M059J (cell line): ENCODE measurements at places on chromosomes 6 and 20. TPM values are rescaled to one million over a fixed set of nuclear protein-coding genes. Genes with fewer than 3 reads are reported as not detected.

- no peak for DNase-seq
Measured at GRCh38 chr6:75149240-75149639, 56.6 kb downstream of the COL12A1 start.

- DNase-seq: no peak
Measured at GRCh38 chr6:44082872-44083321, 44.4 kb downstream of the MRPL14 start.

DNA sequence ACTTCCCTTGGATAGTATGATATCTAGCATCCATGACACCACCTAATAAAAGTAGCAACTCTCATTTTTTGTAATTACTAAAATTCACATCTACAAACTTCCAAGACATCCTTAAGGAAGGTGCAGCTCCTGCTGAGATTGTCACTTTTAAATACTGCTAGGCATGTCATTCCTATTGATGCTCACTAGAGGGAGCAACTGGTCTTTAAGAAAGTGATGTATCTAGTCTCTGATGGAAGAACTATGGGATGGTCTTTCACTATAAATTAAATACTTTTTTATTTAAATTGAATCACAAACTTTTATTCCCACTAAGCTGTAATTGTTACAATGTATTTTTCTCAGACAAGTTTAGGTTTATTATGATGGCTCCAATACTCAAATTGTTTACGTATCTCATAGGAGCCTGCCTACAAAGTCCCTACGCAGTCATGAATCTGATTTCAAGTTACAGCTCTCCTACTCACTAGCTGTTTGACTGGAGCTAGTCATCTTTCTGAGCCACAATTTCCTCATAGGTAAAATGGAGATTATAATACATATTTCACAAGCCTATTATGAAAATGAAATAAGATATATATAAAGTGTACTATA lies 8.1 kb upstream of the TSPYL1 start:
- DNase-seq: peak; percentile 42

DNA sequence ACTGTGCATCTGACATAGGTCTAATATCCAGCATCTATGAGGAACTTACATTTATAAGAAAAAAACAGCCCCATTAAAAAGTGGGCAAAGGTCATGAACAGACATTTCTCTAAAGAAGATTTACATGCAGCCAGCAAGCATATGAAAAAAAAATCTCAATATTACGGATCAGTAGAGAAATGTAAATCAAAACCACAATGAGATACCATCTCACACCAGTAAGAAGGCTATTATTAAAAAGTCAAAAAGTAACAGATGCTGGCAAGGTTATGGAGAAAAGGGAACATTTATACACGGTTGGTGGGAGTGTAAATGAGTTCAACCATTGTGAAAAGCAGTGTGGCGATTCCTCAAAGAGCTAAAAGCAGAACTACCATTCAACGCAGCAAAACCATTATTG lies 13.1 kb downstream of the METTL24 start:
- no peak for DNase-seq

- no peak for DNase-seq
Measured at GRCh38 chr20:1788044-1788443, 107.2 kb upstream of the SIRPA start.

DNA sequence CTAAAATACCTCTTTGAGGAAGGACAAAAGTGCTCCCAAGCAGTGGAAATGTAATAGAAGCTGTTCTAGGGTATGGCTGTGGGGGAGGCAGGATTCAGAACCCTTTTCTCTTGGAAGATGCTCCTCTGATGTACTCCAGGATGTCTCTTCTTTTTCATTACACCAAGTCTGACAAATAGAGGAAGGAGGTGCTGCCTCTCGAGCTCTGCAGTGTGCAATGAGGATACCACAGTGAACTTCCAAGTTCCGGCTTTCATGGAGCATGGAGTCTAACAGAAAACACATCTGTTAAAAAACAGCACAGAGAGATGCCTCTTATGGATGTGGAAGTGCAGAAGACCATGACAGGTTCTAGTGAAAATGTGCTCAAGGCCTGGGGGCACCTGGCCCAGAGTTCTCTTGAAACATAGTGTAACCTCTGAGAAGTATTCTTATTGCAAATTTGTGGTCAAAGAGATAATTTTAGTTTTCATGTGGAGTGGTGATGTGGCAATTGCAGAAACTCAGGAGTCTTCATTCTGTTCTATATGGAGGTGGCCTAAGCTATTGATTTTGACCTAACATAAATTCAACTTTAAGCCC lies 362.0 kb upstream of the CITED2 start:
- DNase-seq: no peak

DNA sequence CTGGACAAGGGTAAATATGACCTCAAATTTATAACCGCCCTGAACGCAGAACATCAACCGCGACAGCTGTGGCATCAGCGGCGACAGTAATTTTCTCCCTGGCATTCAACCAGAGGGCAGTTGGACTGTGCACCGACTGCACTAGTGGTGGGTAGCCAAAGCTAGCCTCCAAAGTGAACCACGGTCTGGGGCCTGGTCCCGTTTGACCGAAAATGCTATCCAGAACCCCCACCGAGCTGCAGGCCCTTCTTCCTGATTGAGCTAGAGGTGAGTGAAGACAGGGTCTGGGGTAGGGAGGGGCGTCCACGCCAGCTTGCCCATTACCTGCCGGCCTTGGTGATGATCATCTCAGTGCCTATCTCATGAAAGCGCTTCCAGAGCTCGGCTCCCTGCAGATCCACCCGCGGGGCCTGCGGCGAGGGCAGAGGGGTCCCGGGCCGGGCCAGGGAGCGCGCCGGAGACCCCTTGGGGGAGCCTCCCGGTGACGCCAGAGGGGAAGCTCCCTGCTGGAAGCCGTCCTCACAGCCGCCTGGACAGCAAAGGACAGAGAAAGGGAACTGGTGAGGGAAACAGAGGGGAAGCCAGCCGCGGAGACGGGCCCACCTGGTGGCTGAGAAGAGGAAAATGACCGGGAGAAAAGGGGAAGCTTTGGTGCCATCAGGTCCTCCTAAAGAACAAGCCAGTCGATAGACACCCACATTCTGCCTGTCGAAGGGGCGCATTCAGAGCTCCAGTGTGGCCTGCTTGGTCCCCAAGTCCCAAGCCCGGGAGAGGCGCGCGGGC lies 2.0 kb downstream of the TBX18 start:
- DNase-seq: peak; percentile 10

GRCh38 chr20:36607586-36608387 lies 2.2 kb downstream of the RAB5IF start:
- DNase-seq: peak; percentile 54

- DNase-seq: no peak
Measured at GRCh38 chr20:45467861-45468260, 1.7 kb upstream of the WFDC2 start.

DNA sequence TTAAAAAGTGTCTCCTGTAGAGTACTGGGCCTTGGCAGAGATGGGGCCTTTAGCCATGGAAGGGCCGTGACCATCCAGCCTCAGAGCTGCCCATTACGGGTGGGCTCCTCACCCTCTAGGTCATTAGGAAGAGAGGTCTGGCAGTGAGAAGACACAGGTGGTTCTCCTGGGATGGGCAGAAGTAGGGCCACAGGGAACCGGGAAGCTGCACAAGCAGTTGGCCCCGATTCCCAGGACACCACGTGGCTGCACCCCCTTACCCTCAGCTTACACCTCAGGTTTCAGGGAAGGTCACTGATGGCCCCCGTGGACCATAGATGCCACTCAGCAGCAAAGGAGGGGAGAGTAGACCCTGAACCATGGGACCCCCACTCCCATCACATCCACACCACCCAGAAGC lies 1.6 kb downstream of the RAET1G start:
- no peak for DNase-seq

GRCh38 chr20:49384437-49385434 lies 97.7 kb downstream of the KCNB1 start:
- peak; percentile 63 for DNase-seq

DNA sequence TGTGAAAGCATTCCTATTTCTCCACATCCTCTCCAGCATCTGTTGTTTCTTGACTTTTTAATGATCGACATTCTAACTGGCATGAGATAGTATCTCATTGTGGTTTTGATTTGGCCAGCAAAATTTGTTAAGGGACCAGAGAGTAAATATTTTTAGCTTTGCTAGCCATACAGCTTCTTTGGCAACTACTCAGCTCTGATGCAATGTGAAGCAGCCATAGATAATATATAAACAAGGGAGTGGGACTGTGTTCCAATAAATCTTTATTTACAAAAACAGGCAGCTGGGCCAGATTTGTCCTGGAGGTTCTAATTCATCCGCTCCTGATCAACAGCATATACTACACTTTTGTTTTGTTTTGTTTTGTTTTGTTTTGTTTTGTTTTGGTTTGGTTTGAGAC lies 202.9 kb downstream of the ZNF217 start:
- peak; percentile 71 for DNase-seq

- DNase-seq: peak; percentile 50
Measured at GRCh38 chr6:24799541-24799915, 811 bp upstream of the ARMH2 start.

- peak; percentile 69 for DNase-seq
Measured at GRCh38 chr20:57166568-57167291, 99.7 kb downstream of the BMP7 start.

DNA sequence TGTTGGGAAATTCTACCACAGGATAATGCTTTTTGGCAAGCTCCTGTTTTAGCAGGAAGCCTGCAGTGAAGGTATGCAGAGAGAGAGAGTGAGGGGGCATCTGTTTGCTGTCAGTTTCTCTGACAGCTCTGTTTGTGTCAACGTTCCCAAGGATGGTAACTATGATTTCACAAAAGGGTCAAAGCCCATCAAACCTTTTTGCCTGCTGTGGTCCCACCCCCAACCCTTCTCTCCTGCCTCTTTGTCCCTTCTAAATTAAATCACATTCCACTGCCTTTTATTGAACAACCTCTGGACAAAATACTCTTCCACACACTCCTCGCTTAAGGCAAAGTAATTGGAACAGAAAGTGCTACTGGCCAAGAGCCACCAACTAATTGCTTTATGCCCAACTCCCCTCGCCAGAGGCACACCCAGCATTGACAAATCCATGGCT lies 128.3 kb downstream of the TSHZ2 start:
- peak; percentile 64 for DNase-seq

DNA sequence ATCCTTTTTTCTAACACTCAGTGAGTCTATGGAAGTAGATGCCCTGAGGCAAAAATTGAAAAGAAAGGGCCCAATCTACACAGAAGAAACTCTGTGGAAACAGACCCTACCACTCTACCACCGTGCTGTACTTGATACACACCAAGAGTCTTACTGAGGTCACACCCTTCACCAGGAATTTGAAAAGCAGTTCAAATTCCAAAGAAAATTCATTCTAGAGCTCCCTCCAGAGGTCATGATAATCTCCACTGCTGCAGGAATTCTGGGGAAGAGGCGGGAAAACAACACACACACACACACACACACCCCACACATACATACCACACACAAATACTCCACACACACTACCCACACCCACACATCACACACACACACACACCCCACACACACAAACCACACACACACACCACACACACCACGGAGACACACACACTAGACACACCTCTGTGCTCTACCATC lies 336.8 kb downstream of the HDGFL1 start:
- peak; percentile 78 for DNase-seq

DNA sequence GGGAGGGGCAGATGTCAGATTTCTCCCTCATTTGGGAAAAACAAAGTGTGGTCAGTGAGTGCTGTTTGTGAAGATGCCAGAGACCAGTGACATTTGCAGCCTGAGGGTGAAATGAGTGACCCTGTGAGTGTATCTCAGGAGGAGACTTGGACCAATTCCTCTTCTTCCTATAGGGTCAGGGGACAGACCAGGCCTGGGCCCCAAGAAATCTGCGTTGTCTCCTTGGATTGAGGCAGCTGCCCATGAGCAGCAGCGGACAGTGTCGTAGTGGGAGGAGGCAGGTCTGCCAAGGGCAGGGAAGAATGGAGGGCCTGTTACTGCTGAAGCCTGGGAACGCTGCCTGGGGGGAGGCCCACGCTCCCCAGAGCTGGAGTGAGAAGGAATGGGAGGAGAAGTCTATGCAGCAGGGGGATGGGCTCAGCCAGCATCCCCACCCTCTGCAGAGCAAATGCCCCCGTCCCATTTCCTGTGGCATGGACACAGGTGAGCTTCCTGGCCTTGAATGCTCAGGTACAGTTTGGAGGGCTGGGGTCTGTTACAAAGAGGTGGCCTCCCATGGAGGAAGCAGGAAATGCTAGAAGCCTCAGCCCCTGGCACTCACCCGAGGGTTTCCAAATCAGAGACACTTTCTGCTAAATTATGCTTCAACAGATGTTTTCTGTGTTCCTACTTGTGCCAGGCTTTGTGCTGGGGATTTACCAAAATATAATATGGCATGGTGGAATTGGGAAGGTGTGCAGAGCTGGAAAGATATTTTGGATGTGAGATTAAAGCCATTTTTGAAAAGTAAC lies 29.8 kb downstream of the DAAM2 start:
- DNase-seq: no peak

- no peak for DNase-seq
Measured at GRCh38 chr20:32580970-32581838, 3.9 kb downstream of the NOL4L start.

- peak; percentile 75 for DNase-seq
Measured at GRCh38 chr6:35694462-35694861, 5.7 kb upstream of the FKBP5 start.

- no peak for DNase-seq
Measured at GRCh38 chr6:70933853-70934252, 23.0 kb downstream of the B3GAT2 start.

- DNase-seq: no peak
Measured at GRCh38 chr6:39204160-39204495, 25.1 kb downstream of the KCNK5 start.

DNA sequence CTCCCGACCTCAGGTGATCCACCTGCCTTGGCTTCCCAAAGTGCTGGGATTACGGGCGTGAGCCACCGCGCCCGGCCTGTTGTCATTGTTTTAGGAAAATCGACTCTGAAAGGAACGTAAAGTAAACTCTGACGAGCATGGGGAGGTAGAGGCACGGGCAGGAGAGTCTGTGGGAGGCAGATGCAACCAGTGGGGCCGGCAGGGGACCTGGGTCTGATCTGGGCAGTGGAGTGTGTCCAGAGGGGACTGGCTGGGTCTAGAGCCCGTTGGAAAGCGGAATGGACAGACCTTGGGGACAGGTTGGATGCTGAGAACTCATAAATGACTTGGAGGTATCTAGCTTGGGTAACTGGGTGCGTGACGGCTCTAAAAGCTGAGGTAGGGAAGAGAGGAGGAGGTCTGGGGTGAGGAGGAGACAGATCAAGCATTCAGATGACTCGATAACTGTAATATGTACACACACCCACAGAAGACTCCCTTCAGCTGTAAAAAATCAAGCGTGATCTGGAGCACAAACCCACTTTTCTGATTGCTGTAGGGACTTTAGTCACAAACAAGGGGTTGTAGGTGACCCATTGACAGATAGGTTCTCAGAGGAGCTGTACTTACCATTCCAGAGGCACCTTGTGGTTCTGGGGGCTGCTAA lies 22.4 kb downstream of the MANBAL start:
- no peak for DNase-seq

GRCh38 chr20:57831326-57831992 lies 121.6 kb upstream of the PMEPA1 start:
- no peak for DNase-seq

The DDRGK1 gene
- 58.3 and 79.5 TPM in 2 replicates for total RNA-seq

The BANF2 gene
- total RNA-seq: not detected in 2 replicates

The RIMS1 gene
- 0.34 and 0.76 TPM in 2 replicates for total RNA-seq

The TNNC2 gene
- total RNA-seq: not detected in 2 replicates

The DCDC2 gene
- 0.10 and 0.20 TPM in 2 replicates for total RNA-seq

The TUBB gene
- 1,768 and 1,968 TPM in 2 replicates for total RNA-seq
